ENCODE measurements at places on chromosomes 4 and X. TPM values are rescaled to one million over a fixed set of nuclear protein-coding genes. Genes with fewer than 3 reads are reported as not detected.

GRCh38 chr4:3637326-3638016 is 105.2 kb upstream of the LRPAP1 start:
- DNase-seq: no peak

GRCh38 chr4:3013839-3014350 is 50.5 kb downstream of the GRK4 start:
- no peak for DNase-seq

- DNase-seq: peak; percentile 20
These were observed 2375.8 kb upstream of the TENM3 start for GRCh38 chr4:179867300-179867878.

The MAGIX gene
- total RNA-seq: 2.8 TPM
